ENCODE measurements at places on chromosomes 5 and 9.

DNA sequence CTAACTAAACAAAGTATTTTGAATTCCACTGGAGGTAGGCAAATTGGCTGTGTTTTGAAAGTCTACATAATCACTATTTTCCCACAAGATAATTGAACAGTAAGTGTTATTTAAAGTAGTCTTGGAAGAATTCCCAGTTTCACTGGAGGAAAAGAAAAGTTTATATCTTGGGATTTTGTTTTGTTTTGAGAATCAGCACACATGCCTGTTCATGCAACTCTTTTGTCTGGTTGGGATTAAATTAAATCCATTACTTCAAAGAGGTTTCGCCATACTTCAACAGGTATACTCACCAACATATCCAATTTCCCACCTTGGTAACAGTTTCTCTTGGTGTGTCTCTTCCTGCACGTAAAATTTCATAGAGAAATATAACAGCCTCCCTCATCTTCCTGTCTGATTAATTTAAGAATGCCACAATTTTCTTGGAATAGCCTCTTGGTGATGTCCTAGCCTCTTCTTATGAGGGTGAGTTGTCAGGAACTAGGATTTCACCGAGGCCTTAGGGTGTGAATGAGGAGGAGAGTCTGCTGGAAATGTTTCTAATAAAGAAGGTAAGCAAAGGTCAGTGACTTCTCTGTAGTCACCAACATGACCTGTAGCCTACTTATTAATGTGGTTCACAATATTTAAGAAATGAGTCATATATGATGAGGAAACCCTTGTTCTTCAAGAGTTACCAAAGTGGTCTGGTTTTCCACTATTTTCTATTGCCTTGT lies 48.1 kb downstream of the ITGA2 start:
- peak; percentile 69 for DNase-seq

- DNase-seq: peak; percentile 99
Observed at GRCh38 chr5:141475625-141476131, at the start of gene PCDHGC3. TSS of gene PCDHGC3 (plus strand) at chr5:141475966. CDS start at chr5:141476117, 151 bp downstream.

DNA sequence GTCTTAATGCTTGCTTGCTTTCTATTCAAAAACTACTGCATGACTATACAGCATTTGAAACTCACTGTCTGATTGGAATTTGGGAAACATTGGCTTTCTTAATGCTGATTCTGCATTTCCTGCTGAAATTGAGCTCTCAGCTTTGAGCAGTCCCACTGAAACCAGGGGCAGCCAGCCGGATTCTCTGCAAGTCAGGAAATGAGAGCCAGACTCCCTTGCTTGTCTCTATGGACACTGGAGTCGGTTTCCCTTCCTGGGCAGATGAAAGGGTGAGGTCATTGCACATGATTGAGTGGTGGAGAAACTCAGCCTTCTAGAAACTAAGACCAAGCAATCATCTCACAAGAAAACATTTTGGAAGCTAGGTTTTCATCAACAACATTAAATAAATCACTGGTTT lies 119.7 kb upstream of the SPATA31C2 start:
- peak; percentile 85 for DNase-seq

DNA sequence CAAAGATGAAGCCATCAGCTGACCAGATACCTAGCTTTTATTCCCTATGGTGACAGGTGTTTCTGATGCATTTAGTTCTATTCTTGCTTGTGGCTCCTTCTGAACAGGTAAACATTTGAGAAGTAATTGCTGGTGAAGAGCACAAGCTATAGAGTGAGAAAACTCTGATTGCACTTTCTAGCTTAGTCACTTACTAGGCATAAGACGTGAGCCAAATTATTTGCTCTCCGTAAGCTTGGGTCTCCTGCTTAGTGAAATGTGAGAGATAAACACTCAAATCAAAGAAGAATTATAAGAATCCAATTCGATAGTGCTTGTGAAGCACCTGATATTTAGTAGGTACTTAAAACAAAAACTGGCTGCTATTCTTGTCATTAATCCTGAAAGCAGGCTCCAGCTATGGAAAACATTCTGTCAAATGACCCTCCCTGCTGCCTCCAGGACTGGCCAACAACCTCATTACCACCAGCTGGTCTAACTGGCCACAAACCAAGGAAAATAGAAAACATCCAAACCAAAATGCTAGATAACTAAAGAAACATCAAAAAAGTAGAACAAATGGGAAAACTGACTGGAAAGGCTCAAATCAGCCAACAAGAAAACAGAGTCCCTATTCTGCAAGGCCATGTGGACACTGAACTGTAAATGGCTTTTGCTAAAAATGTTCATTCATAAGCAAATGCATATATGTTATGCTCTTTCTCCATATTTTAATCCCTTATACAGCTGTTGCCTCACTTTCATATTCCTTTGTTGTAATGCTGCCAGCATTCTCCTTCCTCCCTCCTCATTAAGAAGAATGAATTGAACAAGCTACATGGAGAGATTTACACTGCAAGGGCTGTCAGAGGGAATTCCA lies 616.1 kb downstream of the DTWD2 start:
- peak; percentile 29 for DNase-seq

DNA sequence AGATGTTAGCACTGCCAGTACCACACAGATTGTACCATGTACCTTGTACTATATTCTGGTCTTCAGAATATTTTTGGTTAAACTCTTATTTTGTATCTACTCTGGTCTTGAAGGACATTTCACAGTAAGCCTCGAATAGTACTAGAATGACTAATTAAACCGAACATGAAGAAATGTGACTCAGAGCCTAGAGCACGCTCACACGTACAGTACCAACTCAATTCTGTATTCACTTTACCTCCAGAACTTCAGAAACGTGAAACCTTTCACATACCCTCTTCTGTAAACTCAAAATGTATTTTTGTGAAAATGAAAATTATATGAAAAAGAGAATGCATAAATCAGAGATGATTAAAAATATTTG lies 112.8 kb downstream of the MVB12B start:
- DNase-seq: peak; percentile 65

DNA sequence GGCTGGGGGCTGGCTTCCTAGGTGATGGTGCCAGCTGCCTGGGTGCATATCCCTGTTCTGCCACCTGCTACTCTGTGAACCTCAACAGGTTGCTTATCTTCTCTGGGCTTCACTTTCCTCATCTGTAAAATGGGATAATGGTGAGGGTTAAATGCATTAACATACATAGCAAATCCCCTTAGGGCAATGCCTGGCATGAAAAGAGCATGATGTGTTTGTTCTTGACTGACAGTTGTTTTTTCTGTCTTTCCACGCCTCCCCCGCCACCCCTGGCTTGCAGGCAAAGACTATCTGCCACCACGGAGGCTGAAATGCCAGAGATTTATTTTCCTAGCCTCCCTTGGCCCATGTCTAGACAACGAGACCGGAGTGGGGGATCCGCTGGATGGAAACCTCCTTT lies 280.5 kb downstream of the NSG2 start:
- DNase-seq: no peak

DNA sequence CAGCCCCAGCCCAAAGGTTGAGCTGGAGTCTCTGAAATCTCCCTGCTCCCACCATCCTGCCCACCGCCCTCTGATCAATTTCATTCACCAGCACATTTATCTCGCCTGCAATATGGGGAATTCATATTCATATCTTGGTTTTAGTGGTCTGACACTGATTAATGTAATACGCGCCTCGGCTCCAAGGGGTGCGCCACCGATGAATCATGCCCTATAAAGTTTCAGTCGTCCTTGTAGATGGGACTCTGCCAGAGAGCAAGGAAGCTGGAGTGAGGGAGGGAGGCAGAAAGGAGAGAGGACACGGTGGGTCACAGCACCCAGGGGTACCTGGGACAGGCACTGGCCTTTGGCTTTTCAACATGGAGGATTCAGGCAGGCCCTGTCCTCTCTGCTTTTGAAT lies 8.9 kb downstream of the IRX1 start:
- DNase-seq: no peak

GRCh38 chr9:98958271-98958984 lies 14.7 kb downstream of the COL15A1 start:
- peak; percentile 72 for DNase-seq

GRCh38 chr5:103375350-103375749 lies 116.8 kb downstream of the MACIR start:
- DNase-seq: peak; percentile 81

- peak; percentile 63 for DNase-seq
Observed at GRCh38 chr5:9712506-9712905, 82.4 kb upstream of the TAS2R1 start.

- peak; percentile 85 for DNase-seq
Observed at GRCh38 chr9:136372561-136373299, 739 bp downstream of the CARD9 start.

GRCh38 chr5:120778491-120779484 lies 314.7 kb downstream of the PRR16 start:
- peak; percentile 75 for DNase-seq

GRCh38 chr5:138998521-138998920 lies 123.4 kb upstream of the LRRTM2 start:
- no peak for DNase-seq

Measured in adipocyte (in vitro differentiated cells).